NT2/D1 (cell line): ENCODE measurements at places on chromosomes 11 and 22.

DNA sequence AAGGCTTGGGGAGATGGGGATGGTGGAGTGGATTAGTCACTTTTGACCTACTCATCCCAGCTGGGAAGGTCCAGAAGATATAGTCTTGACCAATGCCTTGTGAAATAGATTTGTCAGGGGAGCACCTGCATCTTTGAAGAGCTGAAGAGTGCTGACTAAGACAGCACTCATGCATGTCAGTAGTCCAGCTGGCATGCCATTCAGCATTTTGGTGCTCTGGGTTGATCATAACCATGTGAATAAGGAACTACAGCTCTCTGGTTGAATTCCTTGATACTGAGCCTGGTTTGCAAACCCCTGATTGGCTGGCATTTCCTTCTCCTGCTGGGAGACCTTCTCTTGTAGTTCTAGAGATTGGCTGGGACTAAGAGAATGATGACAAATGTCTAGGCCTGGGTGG lies 106.8 kb upstream of the ALX4 start:
- no peak for DNase-seq

GRCh38 chr11:62217191-62217748 lies 8.8 kb downstream of the SCGB2A1 start:
- DNase-seq = peak; percentile 36

DNA sequence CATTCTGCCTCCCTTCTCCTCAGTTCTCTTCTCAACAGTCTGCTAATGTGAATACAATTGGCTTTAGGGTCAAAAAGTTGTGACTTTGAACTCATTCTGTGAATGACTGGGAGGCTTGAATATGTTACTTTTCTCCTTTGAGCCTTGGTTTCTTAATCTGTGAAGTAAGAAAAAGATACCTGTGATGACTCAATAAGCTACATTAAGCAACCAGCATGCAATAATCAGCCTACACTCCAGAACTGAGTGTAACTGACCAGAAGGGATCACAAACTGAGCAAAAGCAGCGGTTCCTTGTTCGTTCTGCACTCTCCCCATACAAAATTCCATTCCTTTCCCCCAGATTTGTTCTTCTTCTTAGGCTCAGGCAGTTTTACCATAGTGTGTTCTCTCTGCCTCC lies 23.4 kb downstream of the ZNF202 start:
- no peak for DNase-seq

DNA sequence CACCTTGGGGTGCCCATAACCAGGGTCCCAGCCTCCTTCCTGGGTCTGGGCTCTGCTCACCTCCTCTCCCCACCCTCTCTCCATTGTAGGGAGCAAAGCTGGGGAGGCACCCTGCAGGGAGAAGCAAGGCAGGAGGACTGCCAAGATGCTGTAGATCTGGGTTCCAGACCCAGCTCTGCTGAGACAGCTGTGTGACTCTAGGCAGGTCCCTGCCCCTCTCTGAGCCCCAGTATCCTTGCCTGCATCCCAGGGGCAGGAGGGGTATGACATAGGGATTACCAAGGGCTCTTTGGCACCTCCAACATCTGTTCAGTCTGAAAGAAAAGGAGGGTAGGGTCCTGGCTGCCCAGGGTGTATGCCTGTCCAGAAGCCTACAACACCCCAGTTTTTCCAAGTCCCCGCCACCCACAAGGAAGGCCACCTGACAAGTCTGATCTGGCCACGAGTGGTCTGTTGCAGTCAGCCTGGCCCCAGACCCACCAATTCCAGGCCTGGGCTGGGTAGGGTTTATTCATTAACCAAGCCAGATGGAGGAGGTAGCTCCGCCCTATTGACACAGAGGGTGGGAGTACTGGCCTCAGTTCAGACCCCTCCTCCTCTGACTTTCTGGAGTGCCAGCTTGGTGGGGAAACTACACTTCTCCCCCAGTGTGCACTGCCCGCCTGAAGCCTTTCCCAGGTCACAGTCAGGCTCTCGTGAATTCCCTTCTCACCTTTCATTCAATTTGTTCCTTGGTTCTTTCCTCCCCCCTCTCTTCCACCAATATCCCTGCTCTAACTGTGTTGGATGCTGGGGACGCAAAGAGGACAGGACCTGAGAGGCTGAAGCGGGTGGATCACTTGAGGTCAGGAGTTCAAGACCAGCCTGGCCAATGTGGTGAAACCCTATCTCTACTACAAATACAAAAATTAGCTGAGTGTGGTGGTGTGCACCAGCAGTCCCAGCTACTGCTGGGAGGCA lies 15.0 kb downstream of the STARD10 start:
- no peak for DNase-seq

DNA sequence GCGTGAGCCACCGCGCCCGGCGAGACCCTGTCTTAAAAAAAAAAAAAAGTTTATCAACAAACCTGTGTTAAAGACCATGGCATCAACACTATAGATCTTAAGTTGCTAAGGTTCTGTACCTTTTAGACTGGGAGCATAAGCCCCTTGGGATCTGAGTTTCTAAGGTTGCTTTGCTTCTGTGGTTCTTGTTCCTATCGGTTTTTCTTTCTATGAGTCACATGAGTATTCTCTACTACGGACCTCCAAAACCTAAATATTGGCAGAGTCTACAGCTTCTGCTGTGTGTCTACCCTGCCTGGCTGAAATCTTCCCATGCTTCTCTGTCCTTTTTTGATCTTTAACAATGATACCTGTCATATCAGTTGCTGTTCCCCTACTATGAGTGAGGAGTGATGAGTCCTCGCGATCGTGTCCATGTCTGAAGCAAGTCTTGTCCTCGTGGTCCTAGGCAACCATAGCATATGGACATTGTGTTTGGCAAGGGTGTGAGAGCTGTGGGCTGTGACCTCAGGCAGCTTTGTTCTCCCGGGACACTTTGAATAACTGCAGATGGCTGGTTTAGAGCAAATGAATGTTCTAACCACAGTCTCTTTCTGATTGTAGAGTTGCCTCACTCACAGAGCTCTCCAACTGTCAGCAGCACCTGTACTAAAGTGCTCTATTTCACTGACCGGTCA lies 9.0 kb upstream of the DLAT start:
- no peak for DNase-seq

GRCh38 chr11:114197799-114198500 lies 98.2 kb upstream of the NNMT start:
- DNase-seq = no peak
